Effector memory CD4-positive, alpha-beta T cell (primary cell): ENCODE measurements at places on chromosomes 3 and 15.

GRCh38 chr3:25960776-25961175 lies 170.9 kb downstream of the OXSM start:
- H3K4me1 ChIP-seq: no peaks in the 10 kb centered on the region
- no peak for DNase-seq
- no peaks in the 10 kb centered on the region for H3K27me3 ChIP-seq
- no peak overlapping the region for H3K4me3 ChIP-seq

DNA sequence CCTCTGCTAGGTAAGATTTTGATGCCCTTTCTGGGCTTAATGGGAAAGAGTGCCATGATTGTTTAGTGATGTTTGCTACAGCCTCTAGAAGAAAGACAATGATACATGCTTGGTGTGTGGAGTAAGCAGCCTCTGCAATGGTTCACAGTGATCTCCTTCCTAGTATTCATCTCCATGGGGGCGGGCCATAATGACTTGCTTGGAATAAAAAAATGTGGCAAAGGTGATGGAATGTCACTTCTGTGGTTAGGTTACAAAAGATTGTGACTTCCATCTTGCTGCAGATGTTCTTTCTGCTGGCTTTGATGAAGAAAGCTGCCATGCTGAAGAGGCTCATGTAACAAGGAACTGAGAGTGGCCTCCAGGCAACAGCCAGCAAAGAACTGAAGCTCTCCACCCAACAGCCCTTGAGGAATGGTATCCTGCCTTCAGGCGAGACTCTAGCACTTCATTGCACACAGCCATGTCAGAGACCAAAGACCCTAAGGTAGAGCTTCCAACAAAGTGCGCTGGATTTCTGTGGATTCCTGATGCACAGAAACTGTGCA lies 139.1 kb upstream of the LRIG1 start:
- H3K36me3 ChIP-seq: no peaks in the 10 kb centered on the region
- no peaks in the 10 kb centered on the region for H3K4me1 ChIP-seq
- H3K27me3 ChIP-seq: no peaks in the 10 kb centered on the region

- H3K4me3 ChIP-seq: no peak overlapping the region
- no peak overlapping the region for H3K27ac ChIP-seq
- H3K27me3 ChIP-seq: no peaks in the 10 kb centered on the region
- H3K36me3 ChIP-seq: no peaks in the 10 kb centered on the region
- DNase-seq: no peak
Measured at GRCh38 chr15:63815211-63815610, 18.5 kb downstream of the HERC1 start.

GRCh38 chr15:75785771-75786574 lies 57.3 kb upstream of the UBE2Q2 start:
- H3K4me3 ChIP-seq: no peak overlapping the region
- DNase-seq: no peak
- no peak overlapping the region for H3K27ac ChIP-seq
- no peaks in the 10 kb centered on the region for H3K27me3 ChIP-seq
- no peaks in the 10 kb centered on the region for H3K36me3 ChIP-seq

DNA sequence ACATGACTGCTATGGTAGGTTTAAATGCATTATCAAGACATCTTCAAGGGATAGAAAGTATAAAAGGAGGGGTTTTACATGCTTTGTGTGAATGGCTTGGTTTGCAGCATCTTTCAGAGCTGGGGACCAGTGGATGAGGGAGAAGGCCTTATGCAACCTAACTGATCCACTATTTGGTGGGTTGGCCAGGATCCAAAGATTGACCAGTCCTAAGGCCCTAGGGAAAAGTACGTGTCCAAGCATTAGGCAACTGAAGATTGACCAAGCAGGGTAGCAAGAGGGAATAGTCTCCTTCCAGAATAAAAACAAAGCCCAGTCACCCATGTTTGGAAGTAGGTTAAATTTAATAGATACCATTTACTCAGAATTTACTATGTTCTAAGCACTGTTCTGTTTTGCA lies 509.3 kb downstream of the EPHB1 start:
- no peaks in the 10 kb centered on the region for H3K4me1 ChIP-seq
- no peaks in the 10 kb centered on the region for H3K27me3 ChIP-seq
- DNase-seq: no peak
- H3K27ac ChIP-seq: no peak overlapping the region
- H3K4me3 ChIP-seq: no peak overlapping the region
- H3K36me3 ChIP-seq: no peaks in the 10 kb centered on the region

DNA sequence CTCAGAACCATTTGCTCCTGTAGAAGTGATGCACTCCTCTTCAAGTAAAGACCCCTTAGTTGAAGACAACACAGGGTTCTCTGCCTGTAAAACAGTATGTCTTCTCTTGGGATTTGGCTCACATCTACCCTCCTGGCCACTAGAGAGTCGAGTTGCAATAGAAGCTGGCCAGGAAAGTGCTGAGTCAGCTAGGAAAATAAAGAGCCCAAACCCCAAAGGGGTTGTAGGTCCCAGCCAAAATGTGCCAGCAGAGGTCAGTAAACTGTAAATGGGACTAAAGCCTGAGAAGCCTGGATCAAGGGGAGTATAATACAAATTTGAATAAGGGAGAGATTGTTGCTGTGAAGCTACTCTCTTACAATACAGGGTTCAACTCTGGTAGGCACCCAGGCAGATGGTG lies 37.2 kb upstream of the THBS1 start:
- H3K4me3 ChIP-seq: no peak overlapping the region
- no peaks in the 10 kb centered on the region for H3K4me1 ChIP-seq
- no peak overlapping the region for H3K27ac ChIP-seq
- H3K27me3 ChIP-seq: no peaks in the 10 kb centered on the region
- no peak for DNase-seq

DNA sequence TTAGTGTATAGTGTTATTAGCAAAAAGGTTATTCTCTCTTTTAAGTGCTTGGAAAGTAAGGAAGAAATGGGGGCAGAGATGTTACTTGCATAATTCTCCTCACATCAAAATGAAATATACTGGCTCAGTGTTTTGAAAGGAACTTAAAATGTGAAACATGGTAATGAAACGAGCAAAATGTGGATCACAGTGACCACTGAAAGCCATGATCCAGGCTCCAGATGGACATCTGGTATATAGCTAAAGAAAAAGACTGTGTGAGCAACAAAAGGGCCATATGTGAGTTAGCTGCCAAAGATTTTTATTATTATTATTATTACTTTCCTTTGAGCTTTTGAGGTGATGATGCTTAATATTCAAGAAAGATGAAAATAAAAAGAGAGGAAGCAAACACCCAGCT lies 89.6 kb downstream of the GAP43 start:
- no peaks in the 10 kb centered on the region for H3K36me3 ChIP-seq
- no peak for DNase-seq
- no peak overlapping the region for H3K4me3 ChIP-seq
- no peaks in the 10 kb centered on the region for H3K27me3 ChIP-seq
- no peak overlapping the region for H3K27ac ChIP-seq

DNA sequence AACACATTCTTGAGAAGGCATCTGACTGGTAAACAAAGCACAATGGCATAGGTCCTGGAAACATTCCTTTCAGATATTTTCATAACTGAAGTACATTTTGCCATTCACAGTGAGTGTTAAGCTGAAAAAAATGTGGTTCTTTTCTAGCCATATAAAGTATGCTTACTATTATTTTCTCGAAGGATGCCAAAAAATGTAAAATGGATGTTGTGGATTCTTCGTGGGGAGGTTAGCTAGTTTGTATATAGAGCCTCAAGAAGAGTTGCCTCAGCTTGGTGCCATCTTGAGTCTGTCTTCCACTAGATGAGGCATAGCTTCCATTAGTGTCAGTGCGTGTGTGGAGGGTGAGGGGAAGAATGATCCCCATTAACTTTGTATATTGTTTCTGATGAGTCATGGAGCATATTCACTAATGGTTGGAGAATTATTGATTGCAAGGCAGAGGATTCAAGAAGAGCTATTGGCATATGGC lies 4.1 kb downstream of the MBNL1 start:
- H3K36me3 ChIP-seq: no peaks in the 10 kb centered on the region
- H3K4me3 ChIP-seq: peak overlapping the region; percentile 44
- H3K27me3 ChIP-seq: no peaks in the 10 kb centered on the region
- H3K4me1 ChIP-seq: peaks cover 27% of the 10 kb centered on the region

GRCh38 chr3:38489766-38490165 lies 6.4 kb upstream of the EXOG start:
- no peak for DNase-seq
- H3K4me3 ChIP-seq: no peak overlapping the region
- H3K36me3 ChIP-seq: peaks cover 3% of the 10 kb centered on the region
- H3K4me1 ChIP-seq: no peaks in the 10 kb centered on the region

DNA sequence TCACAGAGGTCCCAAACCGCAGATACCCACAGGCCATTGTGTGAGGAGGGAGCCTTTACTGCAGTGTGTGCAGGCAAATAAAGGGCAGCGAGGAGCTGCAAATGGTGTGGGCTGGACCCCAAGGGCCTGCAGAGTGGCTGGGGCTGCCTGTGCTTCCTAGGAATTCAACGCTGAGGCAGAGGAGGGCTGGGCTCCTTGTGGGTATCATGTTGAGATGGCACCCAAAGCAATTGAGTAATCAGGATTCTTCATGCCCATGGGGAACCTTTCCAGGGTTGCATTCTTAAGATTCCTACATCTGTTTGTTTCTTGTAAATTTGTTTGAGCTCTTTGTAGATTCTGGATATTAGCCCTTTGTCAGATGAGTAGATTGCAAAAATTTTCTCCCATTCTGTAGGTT lies 85.4 kb upstream of the LIPC start:
- no peak overlapping the region for H3K27ac ChIP-seq
- no peak overlapping the region for H3K4me3 ChIP-seq
- H3K4me1 ChIP-seq: no peaks in the 10 kb centered on the region
- no peak for DNase-seq
- H3K36me3 ChIP-seq: no peaks in the 10 kb centered on the region

- no peaks in the 10 kb centered on the region for H3K27me3 ChIP-seq
- no peak for DNase-seq
- no peak overlapping the region for H3K4me3 ChIP-seq
- no peaks in the 10 kb centered on the region for H3K4me1 ChIP-seq
- no peak overlapping the region for H3K27ac ChIP-seq
Measured at GRCh38 chr15:39807791-39808190, 25.1 kb upstream of the FSIP1 start.

GRCh38 chr15:35173444-35174118 lies 88.5 kb upstream of the NANOGP8 start:
- no peaks in the 10 kb centered on the region for H3K27me3 ChIP-seq
- H3K27ac ChIP-seq: no peak overlapping the region
- H3K4me1 ChIP-seq: no peaks in the 10 kb centered on the region
- no peaks in the 10 kb centered on the region for H3K36me3 ChIP-seq

DNA sequence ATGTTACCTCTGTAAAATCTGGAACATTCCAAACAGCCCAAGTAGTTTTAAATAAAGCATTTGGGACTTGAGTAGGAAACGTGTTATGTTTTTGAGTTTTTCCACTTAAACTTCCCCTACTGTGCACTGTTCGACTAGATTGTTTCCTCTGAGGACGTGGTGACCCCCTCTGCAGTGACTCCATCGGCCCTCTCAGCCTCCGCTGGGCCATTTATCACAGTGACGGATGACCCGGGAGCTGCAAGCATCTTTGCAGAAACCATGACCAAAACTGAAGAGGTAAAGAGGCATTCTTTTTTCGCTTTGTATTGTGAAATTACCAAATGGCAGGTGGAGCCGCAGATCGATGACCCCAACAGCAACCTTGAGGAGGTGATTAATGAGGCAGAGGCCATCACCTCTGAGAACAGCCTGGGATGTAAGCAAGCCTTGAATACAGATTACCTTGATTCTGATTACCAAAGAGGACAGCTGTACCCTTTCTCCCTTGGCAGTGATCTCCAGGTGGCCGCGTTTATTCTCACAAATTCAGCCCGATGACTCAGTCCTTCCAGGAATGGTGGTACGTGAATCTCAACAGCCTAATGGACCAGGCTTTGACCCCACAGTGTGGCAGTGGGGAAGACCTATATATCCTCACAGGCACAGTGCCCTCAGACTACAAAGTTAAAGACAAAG lies 79.1 kb upstream of the FAN1 start:
- H3K27me3 ChIP-seq: no peaks in the 10 kb centered on the region
- no peak overlapping the region for H3K4me3 ChIP-seq
- no peaks in the 10 kb centered on the region for H3K36me3 ChIP-seq
- DNase-seq: no peak
- no peak overlapping the region for H3K27ac ChIP-seq
- H3K4me1 ChIP-seq: peaks cover 2% of the 10 kb centered on the region

DNA sequence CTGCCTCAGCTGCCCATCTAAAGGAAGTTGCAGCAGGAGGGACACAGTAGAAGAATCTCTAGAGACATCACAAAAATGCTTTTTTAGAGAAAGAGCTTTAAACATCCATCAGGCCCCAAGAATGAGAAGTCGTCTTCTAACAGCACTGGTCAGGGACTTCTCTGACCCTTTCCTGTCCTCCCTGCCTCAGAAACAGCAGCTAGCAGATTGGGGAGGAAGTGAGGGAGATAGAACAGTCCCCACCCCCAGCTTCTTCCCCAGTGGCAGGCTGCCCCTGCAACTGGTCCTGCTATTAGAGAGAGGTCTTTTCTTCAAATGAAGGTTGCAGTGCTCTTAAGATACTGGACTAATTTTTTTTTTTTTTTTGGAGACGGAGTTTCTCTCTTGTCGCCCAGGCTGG lies 55.1 kb downstream of the PDE8A start:
- H3K27ac ChIP-seq: no peak overlapping the region
- H3K27me3 ChIP-seq: no peaks in the 10 kb centered on the region
- no peaks in the 10 kb centered on the region for H3K36me3 ChIP-seq
- H3K4me1 ChIP-seq: no peaks in the 10 kb centered on the region
- DNase-seq: no peak
- no peak overlapping the region for H3K4me3 ChIP-seq
